ENCODE measurements at places on chromosomes 13 and 19.

DNA sequence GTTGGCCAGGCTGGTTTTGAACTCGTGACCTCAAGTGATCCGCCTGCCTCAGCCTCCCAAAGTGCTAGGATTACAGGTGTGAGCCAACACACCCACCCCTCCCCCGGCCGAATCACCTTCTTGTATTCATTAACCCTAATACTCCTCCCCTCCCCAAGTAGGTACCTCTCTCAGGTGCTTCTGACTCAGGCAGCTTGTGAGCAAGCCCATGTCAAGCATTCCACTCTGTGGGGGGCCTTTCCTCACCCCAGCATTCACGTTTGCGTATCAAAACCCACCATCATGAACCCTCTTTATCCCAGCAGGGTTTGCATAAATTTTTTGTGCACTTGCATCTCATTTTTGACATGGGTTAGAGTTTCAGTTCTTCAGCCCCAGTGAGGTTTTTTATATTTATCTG is 23.6 kb upstream of the RFXAP start:
- DNase-seq: no peak

- no peak for DNase-seq
Observed at GRCh38 chr13:49779721-49780120, 12.8 kb downstream of the KPNA3 start.

GRCh38 chr13:19845758-19846157 is 17.7 kb downstream of the ZMYM5 start:
- DNase-seq: peak; percentile 14

GRCh38 chr19:2774953-2775555 is 8.0 kb downstream of the SGTA start:
- DNase-seq: no peak

DNA sequence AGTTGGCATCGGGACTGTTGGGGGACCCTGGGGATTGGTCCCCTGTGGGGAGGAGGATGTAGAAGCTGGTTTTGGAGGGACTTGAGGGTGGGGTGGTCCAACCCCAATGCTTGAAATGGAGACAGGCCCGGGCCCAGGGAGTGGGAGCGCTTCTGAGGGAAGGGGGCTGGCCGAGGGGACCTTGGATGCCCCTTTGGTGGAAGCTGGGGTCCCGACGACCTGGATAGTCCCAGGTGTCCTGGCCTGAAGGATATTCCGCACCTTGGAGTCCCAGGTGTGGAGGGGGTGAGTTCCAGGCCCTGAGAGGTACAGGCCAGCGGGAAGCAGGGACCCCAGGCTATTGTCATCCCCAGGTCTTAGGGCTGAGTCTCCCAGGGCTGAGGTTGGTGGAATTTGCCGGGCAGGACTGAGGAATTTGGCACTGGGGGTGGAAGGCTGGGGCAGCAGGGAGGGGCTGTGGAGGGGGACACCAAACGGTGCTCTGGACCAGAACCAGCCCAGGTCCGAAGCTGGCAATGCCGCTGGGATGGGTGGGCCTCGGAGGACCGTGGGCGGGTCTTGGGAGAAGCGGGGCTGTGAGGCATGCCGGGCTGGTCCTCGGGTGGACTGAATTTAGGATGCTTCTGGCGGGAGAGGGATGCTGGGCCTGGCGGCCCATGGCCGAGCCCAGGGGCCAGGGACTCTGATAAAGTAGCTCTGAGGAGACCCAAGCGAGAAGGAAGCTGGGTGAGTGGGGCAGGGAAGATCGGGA is 1.8 kb downstream of the HDGFL2 start:
- DNase-seq: no peak

GRCh38 chr13:24997367-24997967 is 98.5 kb upstream of the PABPC3 start:
- DNase-seq: peak; percentile 52

- no peak for DNase-seq
Observed at GRCh38 chr13:78689011-78689410, 30.1 kb upstream of the OBI1 start.

DNA sequence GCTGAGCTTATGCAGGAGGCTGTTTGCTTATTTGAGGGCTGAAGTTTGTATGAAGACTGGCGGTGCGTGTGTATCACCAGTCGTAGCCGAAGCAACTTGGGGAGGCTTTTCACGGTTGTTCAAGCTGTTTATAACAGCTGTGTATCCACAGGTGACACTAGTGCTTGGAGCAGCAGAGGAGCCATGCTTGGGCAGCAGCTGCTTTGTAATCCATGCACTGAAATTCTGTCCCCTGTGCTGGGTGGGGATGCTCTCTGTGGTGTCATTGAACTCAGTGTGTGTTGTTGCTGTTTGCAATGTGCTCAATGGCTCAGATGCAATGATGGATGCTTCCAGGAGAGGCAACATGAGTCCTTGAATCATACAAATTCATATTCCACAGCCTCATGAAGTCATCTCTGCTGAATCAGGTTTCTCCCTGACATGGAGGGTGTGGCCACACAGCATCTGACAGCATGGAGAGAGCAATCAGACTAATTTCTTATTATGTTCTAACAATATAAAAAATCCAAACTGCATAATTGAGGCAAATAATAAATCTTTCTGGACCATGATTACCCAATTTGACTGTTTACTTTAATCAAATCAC is 18.8 kb upstream of the GTF3A start:
- no peak for DNase-seq

GRCh38 chr19:29389495-29389894 is 136.3 kb upstream of the VSTM2B start:
- no peak for DNase-seq
